ENCODE measurements at places on chromosomes 13 and 19.

DNA sequence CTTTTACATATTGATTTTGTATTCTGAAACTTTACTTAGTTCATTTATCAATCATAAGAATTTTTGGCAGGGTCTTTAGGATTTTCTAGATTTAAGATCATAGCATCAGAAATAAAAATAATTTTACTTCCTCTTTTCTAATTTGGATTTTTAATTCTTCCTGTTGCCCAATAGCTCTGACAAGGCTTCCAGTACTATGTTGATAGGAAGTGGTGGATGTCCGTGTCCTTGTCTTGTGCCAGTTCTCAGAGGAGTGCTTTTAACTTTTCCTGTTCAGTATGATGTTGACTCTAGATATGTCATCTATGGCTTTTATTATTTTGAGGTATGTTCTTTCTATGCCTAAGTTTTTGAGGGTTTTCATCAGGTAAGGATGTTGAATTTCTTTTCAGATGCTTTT lies 7.7 kb upstream of the KIR2DL4 start:
- no peak for DNase-seq

- no peak for DNase-seq
These were observed 11.7 kb downstream of the BCKDHA start for GRCh38 chr19:41409288-41409687.

DNA sequence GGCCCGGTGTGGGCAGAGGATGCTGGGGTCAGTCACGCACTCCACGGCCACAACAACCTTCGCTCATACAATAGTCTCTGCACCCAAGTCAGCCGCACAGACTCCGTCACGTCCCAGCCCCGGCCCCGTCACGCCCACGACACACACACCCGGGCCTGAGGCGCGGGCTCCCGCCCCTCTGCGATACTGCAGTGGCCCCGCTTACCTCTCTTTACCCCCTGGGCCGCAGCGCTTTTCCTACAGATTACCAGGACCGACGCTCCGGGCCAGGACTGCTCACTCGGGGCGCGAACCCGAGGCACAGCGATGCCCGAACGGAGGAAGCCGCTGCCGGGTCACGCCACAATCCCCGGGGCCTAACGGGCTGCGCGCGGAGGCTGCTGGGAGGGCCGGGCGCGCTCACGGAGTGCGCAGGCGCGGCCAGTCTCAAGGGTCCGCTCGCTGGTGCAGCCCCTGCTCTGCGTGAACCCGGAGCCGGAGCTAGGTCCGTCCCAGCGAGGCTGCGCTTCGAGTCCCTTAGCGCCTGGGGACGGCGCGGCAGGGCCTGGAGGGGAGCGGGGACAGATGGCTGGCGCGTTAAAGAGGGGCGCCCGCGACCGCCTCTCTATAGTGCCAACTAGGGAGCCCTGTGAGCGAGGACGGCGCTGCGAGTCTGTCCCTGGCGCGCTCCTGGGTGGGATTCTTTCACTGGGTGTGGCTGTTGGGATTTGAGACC lies at the start of gene ZFP82:
Gene ZFP82, minus strand, starts transcription at position 358 of the 715 bp plus-strand sequence. CDS start 8,855 bp downstream, outside the sequence.
- peak; percentile 65 for DNase-seq

GRCh38 chr13:19822673-19823072 lies 39.9 kb upstream of the PSPC1 start:
- DNase-seq = no peak

GRCh38 chr19:2394054-2394441 lies 33.3 kb downstream of the TIMM13 start:
- no peak for DNase-seq
